ENCODE measurements at places on chromosomes 16 and 17. TPM values are rescaled to one million over a fixed set of nuclear protein-coding genes. Genes with fewer than 3 reads are reported as not detected.
A peak's percentile ranks its signal among the peaks of the same experiment; 100 is the strongest.

GAST gene
- not detected for total RNA-seq

CCL16 gene
- total RNA-seq: not detected

CTRB2 gene
- total RNA-seq: not detected

DNA sequence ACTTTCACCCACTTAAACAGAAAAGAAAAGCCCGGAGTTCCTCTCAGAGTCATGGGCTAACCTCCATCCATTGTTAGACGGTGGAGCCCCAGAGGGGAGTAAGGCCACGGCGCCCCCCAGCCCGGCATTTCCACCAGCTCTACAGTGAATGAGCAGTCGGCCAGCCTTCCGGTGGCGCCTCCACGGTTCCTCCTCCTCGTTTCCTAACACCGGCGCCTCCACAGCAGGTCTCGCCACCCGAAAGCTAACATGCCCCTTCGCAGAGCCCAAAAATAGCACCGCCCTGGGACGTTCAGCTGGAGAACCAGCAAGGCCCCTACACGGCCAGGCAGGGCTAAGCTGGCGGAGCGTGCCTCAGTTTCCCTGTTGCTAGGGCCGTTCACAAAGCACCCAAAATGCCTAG is 858 bp downstream of the MMD start:
- DNase-seq: peak; percentile 48

NPTX1 gene
- 5.3 TPM for total RNA-seq

DNA sequence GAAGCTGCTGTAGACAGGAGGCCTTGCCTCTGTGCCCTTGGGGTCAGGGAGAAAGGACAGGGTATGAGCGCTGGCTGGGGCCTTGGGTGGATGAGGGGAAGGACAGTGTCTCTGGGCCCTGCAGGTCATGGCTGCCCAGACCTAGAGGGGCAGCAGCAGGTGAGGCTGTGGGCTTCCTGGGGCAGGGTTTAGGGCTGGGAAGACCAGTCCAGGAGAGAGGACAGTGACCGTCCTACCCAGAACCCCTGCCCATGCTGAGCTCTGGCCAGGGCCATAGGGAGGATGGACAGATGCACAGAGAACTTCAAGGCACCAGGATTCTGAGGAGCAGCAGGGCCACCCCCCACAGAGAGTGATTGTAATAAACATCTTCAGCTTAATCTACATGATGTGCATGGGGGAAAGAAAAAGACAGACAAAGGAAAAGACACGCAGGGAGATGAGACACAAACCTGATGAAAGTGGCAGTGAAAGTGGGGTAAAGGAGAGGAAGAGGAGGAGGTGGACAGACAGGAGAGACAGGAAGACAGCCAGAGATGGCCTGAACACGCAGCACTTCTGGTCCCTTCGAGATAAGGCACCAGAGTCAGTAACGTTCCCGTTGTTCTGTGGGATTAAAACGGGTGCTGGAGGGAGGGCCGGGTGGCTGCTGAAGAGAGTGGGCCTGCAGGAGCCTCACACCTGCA is 17.5 kb downstream of the FLOT2 start:
- no peak for DNase-seq

KRT36 gene
- not detected for total RNA-seq

DNA sequence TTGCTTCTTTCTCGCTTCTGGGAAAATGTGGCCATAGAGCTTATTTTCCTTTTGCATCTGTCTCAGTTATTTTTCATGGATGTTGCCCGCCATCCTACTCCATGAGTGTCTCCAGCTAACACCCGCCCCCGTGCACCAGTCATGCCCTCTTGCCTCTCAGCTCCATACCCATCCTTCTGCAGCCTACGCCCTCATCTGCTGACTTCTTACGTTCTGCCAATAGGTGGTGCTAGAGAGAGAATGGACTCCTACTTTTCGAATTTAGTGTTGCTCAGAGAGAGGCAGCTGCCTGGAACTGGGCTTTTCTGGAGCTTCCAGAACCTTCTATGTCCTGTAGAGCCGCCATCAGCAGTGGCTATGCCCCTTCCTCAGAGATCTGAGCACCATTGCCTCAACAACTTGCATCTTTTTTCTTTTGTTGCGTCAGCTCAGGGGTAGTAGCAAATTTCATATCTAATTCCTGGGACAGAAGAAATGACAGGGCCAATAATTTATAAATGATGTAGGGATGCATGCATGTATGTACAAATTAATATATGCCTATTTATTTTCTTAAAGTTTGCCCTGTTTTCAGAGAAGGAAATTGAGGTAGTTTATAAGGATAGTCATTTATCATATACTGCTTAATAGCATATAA is 119.7 kb upstream of the MYOCD start:
- no peak for DNase-seq

LDAF1 gene
- total RNA-seq: 7.3 TPM

DNA sequence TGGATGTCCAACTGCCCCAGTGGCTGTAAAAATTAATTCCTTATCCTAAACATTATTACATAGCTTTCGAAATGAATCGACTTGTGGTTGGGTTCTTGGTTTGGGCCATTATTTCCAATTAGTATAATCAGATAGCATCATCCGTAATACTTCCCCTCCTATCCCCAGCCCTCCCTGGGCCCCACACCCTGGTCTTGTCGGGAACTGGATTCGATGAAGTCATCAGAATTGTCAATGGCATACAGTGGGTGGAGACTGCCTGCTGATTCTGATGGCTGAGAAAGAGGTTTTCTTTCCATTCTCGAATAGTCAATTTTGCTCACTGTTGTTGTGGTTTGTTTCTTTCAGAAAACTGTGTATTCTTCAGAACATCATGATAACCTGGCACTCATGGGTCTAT is 395.1 kb downstream of the SEC14L1 start:
- no peak for DNase-seq

DNA sequence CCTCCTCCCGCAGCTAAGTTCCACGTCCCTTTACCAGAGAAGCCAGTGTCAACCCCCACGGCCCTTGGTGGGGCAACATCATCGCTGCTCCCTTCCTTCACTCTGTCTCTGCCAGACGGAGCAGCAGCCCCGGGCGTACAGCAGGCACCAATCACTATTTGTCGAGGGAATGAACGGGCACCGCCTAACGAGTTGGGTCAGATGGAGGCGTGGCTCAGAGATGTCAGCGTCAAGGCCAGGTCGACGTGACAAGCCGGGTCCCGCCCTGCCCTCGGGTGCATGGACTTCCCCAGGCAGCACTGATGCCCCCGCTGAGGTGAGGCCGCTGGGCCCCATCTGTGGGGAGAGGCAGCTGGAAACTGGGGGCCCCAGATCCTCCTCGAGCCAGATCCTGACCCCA is 50.0 kb downstream of the CBFA2T3 start:
- no peak for DNase-seq

KRTAP16-1 gene
- not detected for total RNA-seq

TSNAXIP1 gene
- total RNA-seq: 0.72 TPM

TM4SF5 gene
- not detected for total RNA-seq

- DNase-seq: peak; percentile 65
Observed at GRCh38 chr17:74512624-74513091, 18.6 kb downstream of the CD300LB start.

Data from activated naive CD8-positive, alpha-beta T cell treated with anti-CD3 and anti-CD28 coated beads for 36 hours (primary cell).